Mucosa of descending colon (tissue), 3 donors: ENCODE measurements at places on chromosomes 5 and 9. TPM values are rescaled to one million over a fixed set of nuclear protein-coding genes. Genes with fewer than 3 reads are reported as not detected.

- DNase-seq = no peak
Observed at GRCh38 chr5:58077416-58077815, 382.5 kb downstream of the PLK2 start.

- DNase-seq = no peak
Observed at GRCh38 chr5:119344231-119344630, 11.6 kb upstream of the TNFAIP8 start.

DNA sequence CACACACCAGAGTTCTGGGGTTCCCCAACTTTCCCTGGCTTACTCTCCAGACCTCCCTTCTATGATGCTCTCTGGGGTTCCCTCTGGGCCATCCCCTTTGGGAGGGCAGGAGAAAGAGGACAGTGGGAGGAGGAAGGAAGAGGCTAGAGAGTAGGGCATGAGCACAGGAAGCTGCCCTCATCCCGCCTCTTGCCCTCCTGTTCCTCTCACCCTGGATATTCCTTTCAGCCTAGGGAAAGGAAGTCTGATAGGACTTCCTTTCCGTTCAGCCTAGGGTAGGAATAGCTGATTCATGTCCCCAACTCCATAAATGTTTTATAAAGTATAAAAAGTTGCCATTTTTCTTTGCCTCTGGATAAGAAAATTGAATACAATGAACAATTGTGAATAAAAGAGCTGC is 7.4 kb downstream of the MAP1B start:
- no peak for DNase-seq

DNA sequence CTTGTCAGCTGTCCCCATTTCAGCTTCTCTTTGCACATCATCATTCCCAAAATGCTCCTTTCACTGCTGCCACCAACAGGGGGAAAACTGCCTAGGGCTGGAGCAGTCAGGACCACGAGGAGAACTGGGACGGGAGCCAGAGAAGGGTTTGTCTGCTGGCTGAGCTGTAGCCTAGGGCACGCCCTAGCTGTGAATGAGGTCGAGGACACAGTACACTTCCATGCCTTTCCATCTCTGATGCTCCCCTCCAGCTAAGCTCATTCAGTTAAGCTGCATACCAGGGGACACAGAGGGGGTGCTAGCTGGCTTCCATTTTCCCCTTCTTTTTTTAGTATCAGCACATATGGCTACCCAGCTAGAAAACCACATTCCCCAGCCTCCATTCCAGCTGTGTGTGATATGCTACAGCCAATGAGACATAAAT is 64.7 kb downstream of the STK10 start:
- DNase-seq = peak; percentile 56

- no peak for DNase-seq
Observed at GRCh38 chr5:65394087-65394486, 87.6 kb downstream of the ADAMTS6 start.

Gene DCTN3
- 64.7 TPM for total RNA-seq
